ENCODE measurements at places on chromosomes 4 and X.

DNA sequence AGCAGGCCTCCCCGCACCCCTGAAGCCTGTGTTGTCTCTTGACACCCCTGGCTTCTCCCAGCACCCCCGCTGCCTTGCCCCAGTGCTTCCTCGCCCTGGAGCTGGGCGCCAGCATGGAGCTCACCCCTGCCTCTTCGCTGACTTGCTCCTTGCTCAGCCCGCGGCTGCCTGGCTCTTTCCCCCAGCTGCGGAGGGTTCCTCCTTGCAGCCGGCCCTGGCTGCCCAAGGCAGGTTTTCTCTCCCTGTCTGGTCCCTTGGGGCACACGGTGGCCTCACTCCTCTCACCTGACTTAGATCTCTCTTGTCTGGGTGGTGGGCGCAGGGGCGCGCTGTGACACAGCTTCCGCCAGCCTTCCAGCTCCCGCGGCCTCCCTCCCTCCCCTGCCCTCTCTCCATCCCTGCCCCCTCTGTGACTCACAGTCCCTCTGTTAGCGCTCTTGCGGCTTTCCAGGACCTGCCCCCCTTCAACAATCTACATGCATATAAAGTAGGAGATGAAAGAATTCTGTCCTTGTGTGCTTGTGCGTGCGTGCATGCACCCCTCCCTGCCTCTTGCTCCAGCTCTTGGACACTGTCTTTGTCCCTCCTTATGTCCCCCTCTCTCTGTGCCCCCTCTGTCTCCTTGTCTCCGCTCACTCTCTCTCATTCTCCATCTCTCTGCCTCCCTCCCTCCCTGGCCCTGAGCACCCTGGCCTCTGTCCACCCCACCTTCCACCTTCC lies 2.2 kb downstream of the PLXNB3 start:
- peak; percentile 27 for DNase-seq

- DNase-seq: peak; percentile 39
These were observed 83.8 kb downstream of the GRID2 start for GRCh38 chr4:92387459-92388069.

- no peak for DNase-seq
These were observed 12.3 kb downstream of the NAT8L start for GRCh38 chr4:2071252-2071911.

GRCh38 chr4:27357283-27357682 lies 496.6 kb downstream of the STIM2 start:
- peak; percentile 12 for DNase-seq

GRCh38 chrX:23525531-23525930 lies 141.8 kb upstream of the PRDX4 start:
- DNase-seq: no peak

- DNase-seq: no peak
These were observed 32.0 kb upstream of the HPGD start for GRCh38 chr4:174554231-174554728.

GRCh38 chrX:703866-704265 lies 73.3 kb downstream of the SHOX start:
- no peak for DNase-seq

- DNase-seq: no peak
These were observed 23.1 kb downstream of the MAGEA8 start for GRCh38 chrX:149903889-149904748.

DNA sequence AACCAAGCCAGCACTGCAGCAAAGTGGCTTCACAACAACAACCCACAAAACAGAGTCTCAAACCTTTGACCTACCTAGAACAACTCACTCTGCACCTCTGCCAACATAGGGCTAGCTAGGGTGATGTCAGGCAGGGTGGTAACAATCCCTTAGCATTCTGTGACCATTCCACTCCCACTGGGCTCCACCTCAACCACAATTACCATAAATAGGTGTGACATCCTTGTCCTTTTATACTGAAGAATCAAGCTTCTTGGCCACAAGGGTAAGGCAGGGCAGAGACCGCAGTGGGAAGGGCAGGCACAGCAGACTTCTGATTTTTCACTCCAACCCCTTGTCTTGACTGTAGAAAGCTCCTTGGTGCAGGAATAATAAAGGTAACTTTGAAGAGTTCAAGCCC lies 795.4 kb upstream of the DIAPH2 start:
- no peak for DNase-seq

GRCh38 chr4:149523039-149523438 lies 292.6 kb downstream of the IQCM start:
- no peak for DNase-seq

- DNase-seq: no peak
These were observed 738.3 kb downstream of the STPG2 start for GRCh38 chr4:97404876-97405523.

DNA sequence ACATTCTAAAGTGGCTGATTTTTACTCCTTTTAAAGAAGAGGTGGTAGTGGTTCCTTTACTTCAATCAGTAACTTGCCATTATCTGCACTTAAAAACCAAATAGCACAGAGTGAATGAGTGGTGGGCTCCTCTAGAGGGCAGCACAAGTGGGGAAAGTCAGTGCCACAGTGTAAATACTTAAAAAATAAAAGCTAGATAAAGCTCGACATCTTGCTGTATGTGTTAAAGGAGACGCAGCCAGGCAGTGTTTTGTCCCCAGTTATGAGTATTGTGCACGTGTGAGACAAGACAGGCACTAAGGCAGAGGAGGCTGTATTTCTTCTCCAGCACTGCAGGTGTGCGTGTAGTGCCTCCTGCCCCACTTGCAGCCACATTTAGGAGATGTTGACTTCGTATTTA lies 24.6 kb downstream of the NAP1L5 start:
- no peak for DNase-seq

DNA sequence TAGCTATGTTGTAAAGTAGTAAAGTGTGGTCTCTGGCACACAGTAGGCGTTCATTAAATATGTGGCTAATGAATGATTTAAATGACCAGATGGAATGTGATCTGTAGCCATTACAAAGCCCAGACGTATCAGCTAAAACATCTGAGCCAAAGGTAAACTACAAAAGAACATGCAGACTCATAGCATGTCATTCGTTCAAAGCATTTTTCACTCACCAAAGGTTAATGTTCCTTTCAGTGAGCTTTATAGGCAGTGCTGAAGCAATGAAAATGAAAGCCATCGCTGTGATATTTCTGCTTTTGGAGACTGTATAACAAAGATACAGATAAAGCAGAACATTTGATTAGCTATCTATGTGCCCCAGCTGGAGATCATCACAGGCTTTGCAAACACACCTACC lies 50.5 kb downstream of the F9 start:
- DNase-seq: no peak

DNA sequence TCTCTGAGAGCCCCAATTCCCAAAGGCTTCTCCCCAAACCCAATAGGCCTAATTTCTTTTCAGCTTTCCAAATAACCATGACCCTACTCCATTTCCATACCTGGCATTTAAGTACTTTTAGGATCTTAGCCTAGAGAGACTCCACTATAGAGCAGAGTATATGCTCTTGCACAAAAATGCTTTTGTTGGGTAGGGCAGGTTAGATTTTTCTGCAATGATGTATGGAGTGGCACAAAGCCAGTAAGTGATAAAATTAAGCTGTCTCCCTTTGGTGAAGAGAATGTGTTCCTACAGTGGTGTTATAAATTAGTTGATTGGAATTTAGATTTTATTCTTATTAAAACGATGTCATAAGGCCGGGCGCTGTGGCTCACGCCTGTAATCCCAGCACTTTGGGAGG lies 124.9 kb downstream of the INPP4B start:
- DNase-seq: no peak

- DNase-seq: no peak
These were observed 20.4 kb downstream of the USP46 start for GRCh38 chr4:52638717-52639116.

GRCh38 chr4:102299354-102300107 lies 45.8 kb downstream of the SLC39A8 start:
- peak; percentile 19 for DNase-seq

DNA sequence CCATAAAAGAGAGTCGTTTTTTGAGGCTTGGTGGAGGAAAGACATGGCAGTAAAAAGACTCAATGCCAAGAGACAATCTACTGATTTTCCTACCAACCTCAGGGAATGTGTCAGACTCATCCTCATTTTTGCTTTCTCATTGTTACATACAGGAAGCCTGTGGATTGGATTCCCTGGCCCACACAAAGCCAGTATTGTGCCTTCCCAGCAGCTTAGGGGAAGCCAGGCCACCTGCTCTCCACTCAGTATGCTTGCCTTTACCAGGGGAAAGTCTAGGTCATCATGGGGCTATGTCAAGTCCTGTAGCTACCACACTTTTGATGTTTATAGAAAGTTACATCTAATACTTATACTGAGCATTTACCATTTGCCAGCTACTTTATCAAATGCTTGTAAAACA lies 11.0 kb downstream of the BMX start:
- no peak for DNase-seq

GRCh38 chr4:87555773-87556619 lies 26.8 kb upstream of the SPARCL1 start:
- peak; percentile 41 for DNase-seq

GRCh38 chr4:11111370-11111769 lies 317.3 kb downstream of the HS3ST1 start:
- no peak for DNase-seq

- DNase-seq: no peak
These were observed 49.3 kb upstream of the HMX1 start for GRCh38 chr4:8920969-8921368.

DNA sequence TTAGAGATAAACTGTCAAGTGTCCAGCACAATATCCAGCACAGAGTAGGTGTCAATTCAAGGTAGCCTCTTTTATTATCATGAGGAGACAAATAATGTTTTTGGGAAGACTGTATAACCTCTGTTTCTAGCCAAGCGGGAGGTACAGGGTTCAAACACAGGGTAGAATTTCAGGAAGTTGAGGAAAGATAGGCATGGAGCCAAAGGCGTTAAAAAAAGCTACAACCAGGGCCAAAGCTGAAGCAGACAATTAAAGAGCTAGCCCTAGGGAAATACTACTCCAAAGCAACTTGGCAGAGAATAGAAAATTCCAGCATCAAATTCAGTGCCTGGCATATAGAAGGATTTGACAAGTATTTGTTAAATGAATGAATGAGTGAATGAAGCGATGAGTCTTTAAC lies 40.0 kb upstream of the CASK start:
- no peak for DNase-seq

- DNase-seq: no peak
These were observed 46.9 kb downstream of the CHST7 start for GRCh38 chrX:46620505-46620904.

- no peak for DNase-seq
These were observed 338.4 kb upstream of the POU3F4 start for GRCh38 chrX:83169683-83170082.

DNA sequence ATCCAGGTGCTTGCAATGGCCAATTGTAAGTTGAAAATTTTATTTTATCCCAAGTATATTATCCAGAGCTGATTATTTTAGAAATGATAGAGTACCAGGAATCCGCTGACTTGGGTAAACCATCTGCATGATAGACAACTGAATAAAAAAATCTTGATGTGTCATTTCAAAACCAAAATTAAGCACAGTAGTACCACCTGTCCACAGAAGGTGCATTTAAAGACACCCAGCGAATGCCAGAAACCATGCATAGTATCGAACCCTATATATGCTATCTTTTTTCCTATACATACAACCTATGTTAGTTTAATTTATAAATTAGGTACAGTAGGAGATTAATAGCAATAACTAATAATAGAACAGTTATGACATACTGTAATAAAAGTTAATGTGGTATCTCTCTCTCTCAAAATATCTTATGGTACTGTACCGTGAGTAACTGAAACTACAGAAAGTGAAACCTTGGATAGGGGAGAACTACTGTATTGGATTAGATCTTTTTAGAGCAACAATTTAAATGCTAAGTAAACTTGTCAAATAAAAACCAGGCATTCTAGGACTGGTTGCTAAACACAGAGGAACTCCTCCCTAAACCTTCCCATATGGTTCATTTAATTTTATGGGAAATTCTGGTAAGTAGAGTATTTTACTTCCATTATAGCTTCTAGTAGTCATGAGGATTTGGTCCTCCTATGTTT lies 6.2 kb downstream of the NEIL3 start:
- no peak for DNase-seq

GRCh38 chr4:128861856-128862518 lies 52.5 kb downstream of the JADE1 start:
- no peak for DNase-seq

DNA sequence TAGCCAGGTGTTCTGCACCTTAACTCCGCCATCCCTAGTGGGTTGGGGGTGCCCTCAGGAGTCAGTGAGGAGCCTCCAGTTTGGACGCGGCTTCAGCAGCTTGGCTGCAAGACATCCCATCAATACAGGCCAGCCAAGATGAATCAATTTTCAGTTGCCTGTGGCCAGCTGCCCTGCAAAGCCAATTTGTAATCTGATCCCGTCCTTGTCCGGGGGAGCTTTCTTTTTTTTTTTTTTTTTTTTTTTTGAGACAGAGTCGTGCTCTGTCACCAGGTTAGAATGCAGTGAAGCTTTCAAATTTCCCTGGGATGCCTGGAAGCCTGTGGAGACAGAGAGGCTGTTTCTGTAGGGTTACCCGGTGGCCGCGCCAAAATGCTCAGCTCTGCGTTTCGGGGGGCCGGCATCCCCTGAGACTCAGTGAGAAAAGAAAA lies 192.5 kb downstream of the ASMT start:
- peak; percentile 32 for DNase-seq

DNA sequence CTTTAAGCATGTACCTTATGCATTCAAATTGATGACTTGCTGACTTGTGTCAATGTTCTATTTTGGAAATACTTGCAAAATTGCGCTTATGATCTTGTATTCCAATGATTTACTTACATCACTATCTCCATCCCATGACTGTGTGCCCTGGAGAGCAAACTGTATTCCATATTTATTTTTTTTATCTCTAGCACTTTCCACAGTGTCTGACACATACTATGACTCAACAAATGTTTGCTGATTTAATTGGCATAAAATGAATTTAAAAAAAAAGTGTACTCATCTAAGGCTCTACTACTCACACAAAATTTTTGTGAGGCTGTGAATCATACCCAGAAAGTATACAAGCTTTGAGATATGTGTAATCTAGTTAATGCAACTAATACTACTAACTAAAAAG lies 1066.8 kb upstream of the ADGRL3 start:
- peak; percentile 8 for DNase-seq

DNA sequence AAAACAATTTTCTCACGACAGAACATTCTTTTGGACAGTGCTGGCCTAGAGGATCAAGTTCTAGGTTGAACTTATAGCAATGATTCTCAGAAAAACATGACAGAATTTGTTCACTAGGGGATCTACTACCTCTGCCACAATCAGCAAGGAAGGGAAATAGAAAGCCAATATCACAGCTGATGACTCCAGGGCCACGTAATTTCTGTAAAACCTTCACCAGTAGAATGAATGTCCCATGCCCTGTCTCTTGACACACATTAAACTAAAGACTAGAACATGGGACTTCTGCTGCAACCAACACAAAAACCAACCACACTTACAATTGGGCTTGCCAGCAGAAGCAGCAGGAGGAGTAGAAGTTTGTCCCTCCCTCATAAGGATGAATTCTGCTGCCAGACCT lies 86.0 kb upstream of the NPFFR2 start:
- no peak for DNase-seq

Data from astrocyte of the cerebellum (primary cell).